Eye (tissue), 1 donor: ENCODE measurements at places on chromosomes 1 and 21.

GRCh38 chr1:21305900-21306189, 15.6 kb upstream of the ECE1 start:
- no peak for DNase-seq

- no peak for DNase-seq
Measured at GRCh38 chr1:64100791-64101190, 102.6 kb upstream of the UBE2U start.

GRCh38 chr1:59687081-59687480, 127.7 kb upstream of the HOOK1 start:
- no peak for DNase-seq

DNA sequence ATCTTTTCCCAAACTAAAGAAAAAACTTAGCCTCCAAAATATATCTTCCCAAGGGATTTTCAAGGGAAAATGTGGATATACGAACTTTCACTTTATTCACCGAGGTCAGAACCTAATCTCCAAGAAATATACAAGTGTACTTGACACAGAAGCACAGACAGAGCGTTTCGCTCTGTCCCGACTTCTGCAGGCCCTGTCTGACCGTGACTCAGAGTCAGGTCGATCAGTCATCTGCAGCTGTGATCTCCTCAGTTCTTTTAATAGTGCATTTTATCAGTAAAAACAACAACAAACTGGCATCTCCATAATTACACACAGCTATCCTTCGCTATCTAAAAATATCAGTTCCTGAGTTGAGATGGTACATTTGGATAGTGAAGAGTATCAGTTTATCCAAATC, 226.6 kb downstream of the TM2D1 start:
- DNase-seq, result no peak

GRCh38 chr1:61399199-61399598, 316.8 kb downstream of the NFIA start:
- no peak for DNase-seq

DNA sequence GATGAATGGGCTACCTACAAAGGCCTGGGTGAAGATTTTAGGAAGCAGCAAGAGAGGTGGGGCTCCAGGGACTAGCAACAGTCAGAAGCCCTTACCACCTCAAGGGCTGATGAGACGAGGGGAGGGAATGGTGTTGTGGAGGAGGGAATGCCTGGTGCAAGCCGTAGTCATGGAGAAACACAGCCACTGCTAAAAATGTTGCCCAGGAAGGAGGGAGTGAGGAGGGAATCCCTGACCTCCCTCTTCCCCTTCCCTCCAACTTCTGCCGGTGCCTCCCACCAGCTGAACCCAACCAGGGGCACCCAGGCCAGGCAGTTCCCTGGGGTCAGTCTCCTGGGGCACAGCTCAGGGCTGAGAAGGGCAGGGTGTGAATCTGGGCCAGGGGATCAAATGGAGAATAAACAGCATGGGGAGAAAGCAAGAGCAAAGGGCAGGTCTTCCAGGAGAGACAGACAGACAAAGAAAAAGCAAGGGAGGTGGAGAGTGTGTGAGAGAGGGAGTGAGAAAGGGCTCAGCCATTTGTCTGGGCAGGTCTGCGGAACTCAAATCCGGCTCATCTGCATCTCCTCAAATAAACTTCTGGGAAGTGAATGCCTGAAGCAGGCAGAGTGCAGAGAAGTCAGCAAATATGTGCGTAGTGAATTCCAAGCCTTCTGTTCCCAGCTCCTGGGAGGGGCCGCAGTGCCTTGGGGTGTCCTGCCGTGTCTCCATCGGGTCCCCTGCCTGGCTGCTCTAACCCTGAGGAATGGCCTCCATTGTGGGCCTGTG, 27.1 kb upstream of the POU3F1 start:
- no peak for DNase-seq
